ENCODE measurements at places on chromosomes 1 and 21.

DNA sequence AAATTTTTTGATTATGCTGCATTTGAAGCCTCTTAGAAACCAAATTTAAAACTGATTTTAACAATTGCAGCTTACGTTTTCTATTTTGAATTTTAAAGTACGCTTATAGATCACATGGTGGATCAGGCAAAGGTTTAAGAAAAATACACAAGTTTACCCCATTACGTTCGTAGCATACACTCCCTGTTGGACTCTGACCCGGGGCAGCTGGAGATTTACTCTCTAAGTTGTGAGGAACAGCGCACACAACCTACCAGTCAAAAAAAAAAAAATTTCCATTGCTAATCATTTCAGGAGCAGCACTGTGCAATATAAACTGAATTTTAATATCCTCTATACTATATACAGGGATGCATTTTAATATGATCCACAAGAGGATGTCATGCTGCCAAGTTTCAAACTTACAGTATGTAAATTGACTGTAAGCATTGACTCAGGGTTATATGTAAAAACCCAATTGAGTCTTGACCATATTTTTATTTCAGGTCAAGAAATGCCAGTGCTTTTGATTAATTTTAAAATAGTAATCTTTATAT lies 20.4 kb downstream of the CSDE1 start:
- DNase-seq: no peak

DNA sequence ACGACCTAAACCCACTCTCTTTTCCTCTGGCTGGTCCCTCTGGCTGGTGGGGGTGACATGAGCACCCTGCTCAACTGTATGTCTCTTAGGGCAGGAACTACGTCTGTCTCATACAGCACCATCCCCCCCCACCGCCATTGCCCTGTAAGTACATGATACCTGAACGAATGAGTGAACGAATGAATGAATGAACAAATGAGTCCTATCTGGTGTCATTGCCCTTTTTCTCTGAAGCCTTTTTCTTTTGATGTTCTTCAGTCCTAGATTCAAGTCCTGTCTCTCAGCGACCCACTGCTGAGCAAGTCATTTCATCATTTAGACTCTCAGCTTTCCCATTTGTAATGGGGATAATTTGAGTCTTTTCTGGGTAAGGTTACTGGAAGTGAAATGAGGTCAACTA lies 10.8 kb downstream of the MATN1 start:
- DNase-seq: no peak

- DNase-seq: no peak
Measured at GRCh38 chr1:242579528-242580235, 55.2 kb upstream of the PLD5 start.

DNA sequence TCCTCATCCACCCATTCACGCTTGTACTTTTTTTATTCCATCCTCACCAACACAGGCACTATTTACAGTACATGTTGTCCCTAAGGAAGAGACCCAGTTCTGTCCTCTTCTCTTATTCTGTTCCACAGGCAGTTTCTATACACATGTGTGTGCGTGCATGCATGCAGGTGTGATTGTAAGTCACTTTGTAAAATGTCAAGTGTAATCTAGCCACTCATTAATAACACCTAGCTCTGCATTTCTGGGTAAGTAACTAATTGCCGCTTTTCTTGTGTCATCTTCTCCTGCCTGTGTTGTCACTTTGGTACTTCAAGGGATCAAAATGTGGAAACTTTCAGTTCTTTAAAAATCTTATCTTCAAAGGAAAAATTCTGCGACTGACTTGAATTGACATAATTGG lies 377.2 kb downstream of the SEC16B start:
- DNase-seq: no peak

- no peak for DNase-seq
Measured at GRCh38 chr21:29887313-29888009, 52.3 kb downstream of the GRIK1 start.

DNA sequence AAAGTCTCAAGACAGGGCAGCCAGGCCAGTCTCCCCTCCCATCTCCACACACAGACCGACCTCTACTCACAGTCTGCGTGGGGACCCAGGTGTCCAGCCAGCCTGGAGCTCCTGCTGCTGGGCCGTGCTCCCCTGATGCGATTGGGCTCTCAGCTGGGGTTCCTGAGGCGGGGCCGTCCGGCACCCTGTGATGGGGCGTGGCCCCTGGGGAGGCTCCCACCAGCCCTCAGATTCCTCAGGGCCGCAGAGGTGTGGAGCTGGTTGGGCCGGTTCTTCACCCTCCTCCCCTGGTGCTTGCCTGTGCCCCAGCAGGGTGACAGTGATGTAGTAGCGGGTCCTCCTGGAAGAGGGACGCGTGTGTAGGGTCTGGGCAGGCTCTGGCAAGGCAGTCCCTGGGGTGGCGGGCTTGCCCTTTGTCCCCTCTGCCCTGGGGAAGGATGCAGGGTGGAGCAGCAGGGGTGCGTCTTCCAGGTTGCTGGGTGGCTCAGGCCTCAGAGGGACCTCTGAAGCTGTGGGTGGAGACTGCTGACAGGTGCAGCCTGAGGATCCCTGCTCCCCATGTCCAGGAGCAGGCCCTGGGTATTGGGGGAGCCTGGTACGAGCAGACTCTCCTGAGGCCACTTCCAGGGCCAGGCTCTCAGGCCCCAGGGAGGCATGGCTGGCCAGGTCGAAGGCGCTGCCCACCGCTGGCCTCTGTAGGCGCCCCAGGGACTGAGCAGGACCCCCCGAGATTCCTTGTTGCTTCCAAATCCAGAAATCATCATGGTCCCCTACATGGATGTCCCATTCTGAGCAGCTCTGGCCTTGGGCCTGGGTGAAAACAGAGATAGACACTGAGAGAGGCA lies at the start of gene CRYBG2:
Gene CRYBG2 (minus strand): TSS at position 155 of the 845 bp plus-strand sequence. CDS start 7,473 bp downstream, outside the sequence.
- DNase-seq: no peak

- DNase-seq: no peak
Measured at GRCh38 chr1:13661539-13661938, 38.4 kb upstream of the PRDM2 start.

DNA sequence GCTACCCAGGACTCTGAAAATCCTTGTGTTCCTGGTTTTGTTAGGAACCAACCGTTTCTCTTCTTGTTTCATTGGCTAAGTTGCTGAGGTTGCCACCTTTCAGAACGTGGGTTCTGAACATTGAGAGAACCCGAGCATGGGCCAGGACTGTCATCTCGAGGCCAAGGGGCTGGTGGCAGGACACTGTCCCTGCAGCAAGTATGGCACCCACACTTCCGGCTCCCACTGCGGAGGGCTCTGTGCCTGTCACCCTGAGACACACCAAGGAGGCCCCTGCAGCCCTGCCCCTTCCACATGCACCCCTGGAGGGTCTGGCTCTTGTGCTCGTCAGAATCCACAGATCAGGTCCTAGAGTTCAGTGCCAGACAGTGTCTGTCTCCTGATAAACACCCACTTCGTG lies 39.1 kb upstream of the LRRC3 start:
- no peak for DNase-seq

DNA sequence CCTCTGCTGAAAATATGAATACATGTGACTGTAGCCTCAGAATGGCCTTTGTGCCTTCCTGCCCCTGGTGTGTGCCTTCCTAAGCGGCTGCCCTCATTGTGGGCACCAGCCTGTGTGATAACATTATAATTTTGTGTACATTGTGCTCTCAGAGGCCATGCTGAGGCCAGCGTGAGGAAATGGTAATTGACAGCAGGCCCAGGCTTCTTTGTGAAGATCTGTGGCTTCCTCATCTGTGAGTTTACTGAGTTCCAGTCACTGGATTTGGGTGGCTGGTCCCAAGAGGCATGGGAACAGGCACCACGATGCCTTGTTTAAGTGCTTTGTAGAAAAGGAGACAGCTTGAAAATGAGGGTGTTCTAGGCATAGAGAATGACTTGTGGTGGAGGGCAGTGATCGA lies 389.3 kb downstream of the OMA1 start:
- no peak for DNase-seq

DNA sequence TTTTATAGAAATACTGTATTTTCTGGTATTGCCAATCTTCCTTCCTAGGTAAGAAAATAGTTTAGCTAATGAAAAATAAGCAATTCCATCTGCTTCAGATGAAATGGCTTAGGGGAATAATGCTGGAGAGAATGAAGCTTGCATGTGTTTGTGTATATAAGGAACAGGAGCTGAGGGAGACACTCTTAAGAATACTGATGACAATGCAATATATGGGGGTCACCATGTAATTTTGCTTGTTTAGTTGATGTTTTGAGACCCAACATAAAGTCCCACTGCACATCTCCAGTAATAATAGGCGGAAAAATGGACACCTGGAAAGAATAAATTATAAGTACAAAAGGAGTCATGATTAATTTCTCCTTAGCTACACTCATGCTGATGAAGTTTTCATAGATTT lies 110.8 kb upstream of the BRINP3 start:
- no peak for DNase-seq

GRCh38 chr1:6012529-6013318 lies 20.5 kb upstream of the NPHP4 start:
- no peak for DNase-seq

- DNase-seq: no peak
Measured at GRCh38 chr1:34286511-34286910, 109.8 kb downstream of the C1orf94 start.

Data from activated B cell treated with CpG ODN at 0.5 μM for 24 hours (primary cell).